ENCODE measurements at places on chromosomes 16 and 17.

- no peak for DNase-seq
These were observed at the start of gene CDH11 for GRCh38 chr16:65121870-65122723. Gene CDH11 (minus strand): TSS chr16:65122063. CDS start chr16:65004869, 117,194 bp downstream.

DNA sequence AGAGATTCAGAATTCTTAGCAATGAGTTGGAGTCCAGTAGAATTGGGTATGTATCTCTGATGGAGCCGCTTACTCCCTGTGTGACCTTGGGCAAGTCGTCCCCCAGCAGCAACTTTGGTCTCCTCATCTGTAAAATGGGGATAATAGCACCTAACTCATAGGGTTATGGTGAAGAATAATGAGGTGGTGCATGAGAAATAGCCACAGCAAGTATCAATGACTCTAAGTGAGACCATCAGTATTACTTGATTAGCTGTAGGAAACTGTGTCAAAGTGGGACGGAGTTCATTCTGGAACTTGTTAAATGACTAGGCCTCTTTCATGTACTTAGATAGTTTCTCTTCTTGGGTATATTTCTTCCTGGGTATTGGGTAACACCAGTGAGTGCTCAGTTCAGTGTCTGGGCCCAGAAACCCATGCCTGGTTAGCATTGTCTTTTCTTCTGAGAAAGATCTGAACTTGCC is 6.4 kb downstream of the PRKCB start:
- no peak for DNase-seq

GRCh38 chr17:732067-732901 is at the start of gene TLCD3A:
Gene TLCD3A (plus strand): TSS chr17:732596. CDS start chr17:732648, 52 bp downstream.
- DNase-seq = peak; percentile 34

DNA sequence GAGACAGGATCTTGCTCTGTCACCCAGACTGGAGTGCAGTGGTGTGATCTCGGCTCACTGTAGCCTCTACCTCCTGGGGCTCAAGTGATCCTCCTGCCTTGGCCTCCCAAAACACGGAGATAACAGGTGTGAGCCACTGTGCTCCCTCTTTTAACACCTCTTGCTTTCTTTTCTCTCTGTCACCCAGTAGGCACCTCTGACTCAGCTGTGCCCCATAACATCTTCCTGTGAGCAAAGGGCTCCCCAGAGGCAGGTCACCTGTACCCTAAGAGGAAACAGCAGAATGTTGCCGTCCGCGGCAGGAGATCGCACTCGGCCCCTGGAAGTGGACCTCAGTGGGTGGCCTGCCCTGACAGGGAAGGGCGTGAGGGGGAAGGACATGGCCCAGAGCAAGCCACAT is 918 bp upstream of the NLRC3 start:
- peak; percentile 57 for DNase-seq

DNA sequence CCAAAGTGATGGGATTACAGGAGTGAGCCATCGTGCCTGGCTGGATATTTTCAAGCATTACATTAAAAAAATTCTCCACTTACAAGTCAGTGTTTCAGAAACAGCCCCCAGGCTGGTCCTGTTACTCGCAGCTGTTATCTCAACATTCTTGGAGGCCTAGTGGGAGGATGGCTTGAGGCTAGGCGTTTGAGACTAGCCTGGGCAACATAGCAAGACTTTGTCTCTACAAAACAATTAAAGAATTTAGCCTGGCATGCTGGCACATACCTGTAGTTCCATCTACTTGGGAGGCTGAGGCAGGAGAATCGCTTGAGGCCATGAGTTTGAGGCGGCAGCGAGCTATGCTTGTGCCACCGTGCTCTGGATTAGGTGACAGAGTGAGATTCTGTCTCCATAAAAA is 26.5 kb upstream of the SPNS3 start:
- DNase-seq = no peak

DNA sequence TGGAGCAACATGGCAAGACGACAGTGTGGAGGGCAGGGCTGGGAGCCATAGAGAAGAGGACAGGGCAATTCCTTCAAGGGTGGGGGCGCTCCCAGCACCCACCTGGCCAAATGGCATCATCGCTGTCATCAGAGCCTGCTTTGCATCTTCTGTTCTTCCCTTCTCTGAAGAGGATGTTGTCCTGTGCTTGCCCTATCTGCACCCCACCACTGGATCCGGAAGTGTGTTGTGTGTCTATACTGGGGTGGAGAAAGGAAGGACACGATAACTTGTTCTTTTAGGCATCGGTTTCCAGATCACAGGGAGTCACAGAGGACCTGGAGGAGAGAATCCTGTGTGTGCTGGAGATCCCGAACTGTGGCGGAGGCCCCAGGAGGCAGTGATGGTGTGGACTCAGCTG is 25.7 kb upstream of the ANKRD40CL start:
- DNase-seq = no peak
